ENCODE measurements at places on chromosomes 3 and 15. TPM values are rescaled to one million over a fixed set of nuclear protein-coding genes. Genes with fewer than 3 reads are reported as not detected.
A peak's percentile ranks its signal among the peaks of the same experiment; 100 is the strongest.

The KNG1 gene
- not detected for total RNA-seq

The SNURF gene
- total RNA-seq, result 21.4 TPM

The COMMD2 gene
- total RNA-seq, result 34.0 TPM

The BTLA gene
- 0.99 TPM for total RNA-seq

The TUSC7 gene
- not detected for total RNA-seq

The RNU6-1 gene
- not detected for total RNA-seq

The ANP32A gene
- total RNA-seq, result 106 TPM

The GOLGA8R gene
- total RNA-seq, result 6.4 TPM

The GP9 gene
- not detected for total RNA-seq

GRCh38 chr3:173685456-173685855 is 287.9 kb downstream of the NLGN1 start:
- no peaks in the 10 kb centered on the region for H3K36me3 ChIP-seq
- no peak for DNase-seq
- no peaks in the 10 kb centered on the region for H3K27me3 ChIP-seq
- H3K4me3 ChIP-seq, result no peak overlapping the region
- no peak overlapping the region for H3K27ac ChIP-seq

- H3K4me3 ChIP-seq, result no peak overlapping the region
- H3K4me1 ChIP-seq, result no peaks in the 10 kb centered on the region
- H3K27ac ChIP-seq, result no peak overlapping the region
- H3K36me3 ChIP-seq, result no peaks in the 10 kb centered on the region
- no peak for DNase-seq
These were observed 50.4 kb downstream of the COL6A5 start for GRCh38 chr3:130395916-130396315.

- no peaks in the 10 kb centered on the region for H3K27me3 ChIP-seq
- H3K27ac ChIP-seq, result no peak overlapping the region
These were observed 3.2 kb downstream of the DTWD1 start for GRCh38 chr15:49624056-49624455.

DNA sequence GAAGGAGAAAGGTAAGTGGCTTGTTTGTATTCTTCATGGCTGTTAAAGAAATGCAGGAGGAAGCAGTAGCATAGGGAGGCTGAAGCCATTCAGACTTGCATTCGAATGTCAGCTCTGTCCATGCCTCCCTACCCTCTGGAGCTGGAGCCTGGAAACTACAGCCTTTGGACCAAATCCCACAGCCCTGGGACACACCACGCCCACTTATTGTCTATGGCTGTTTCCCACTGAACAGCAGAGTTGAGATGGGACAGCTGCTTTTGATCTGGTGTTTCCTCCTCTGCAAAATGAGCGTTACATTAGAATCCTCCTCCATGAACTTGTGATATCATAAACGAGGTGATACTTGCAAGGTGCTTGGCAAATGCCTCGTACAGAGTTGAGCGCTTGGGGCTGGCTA is 3.6 kb downstream of the FAM107A start:
- H3K36me3 ChIP-seq, result no peaks in the 10 kb centered on the region
- no peak for DNase-seq
- no peaks in the 10 kb centered on the region for H3K27me3 ChIP-seq
- H3K4me3 ChIP-seq, result no peak overlapping the region

GRCh38 chr3:72142028-72142427 is 357.1 kb upstream of the PROK2 start:
- no peak for DNase-seq
- no peak overlapping the region for H3K4me3 ChIP-seq
- H3K36me3 ChIP-seq, result no peaks in the 10 kb centered on the region
- no peaks in the 10 kb centered on the region for H3K27me3 ChIP-seq
- peaks cover 4% of the 10 kb centered on the region for H3K4me1 ChIP-seq
- H3K27ac ChIP-seq, result no peak overlapping the region

GRCh38 chr3:171389491-171389890 is 70.7 kb downstream of the TNIK start:
- no peaks in the 10 kb centered on the region for H3K27me3 ChIP-seq
- no peak overlapping the region for H3K4me3 ChIP-seq
- H3K4me1 ChIP-seq, result peaks cover 6% of the 10 kb centered on the region
- H3K36me3 ChIP-seq, result no peaks in the 10 kb centered on the region
- no peak overlapping the region for H3K27ac ChIP-seq

GRCh38 chr3:64718976-64719375 is 31.2 kb upstream of the ADAMTS9 start:
- DNase-seq, result no peak
- H3K36me3 ChIP-seq, result no peaks in the 10 kb centered on the region
- no peaks in the 10 kb centered on the region for H3K27me3 ChIP-seq
- peaks cover 2% of the 10 kb centered on the region for H3K4me1 ChIP-seq
- H3K4me3 ChIP-seq, result no peak overlapping the region
- no peak overlapping the region for H3K27ac ChIP-seq

DNA sequence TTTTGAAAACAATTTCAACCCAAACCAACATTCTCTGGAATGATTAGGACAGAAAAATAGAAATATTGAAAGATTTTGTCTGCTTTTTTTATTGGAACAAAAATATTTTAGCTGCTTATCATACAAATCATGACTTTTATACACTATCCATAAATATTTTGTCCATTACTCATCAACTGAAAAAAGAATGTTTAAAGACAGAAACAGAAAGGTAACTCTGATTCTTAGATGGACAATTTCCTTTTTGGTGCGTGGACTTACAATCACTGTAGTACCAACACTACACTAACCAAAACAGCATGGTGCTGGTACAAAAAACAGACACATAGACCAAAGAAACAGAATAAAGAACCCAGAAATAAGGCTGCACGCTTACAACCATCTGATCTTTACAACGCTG is 582.8 kb upstream of the CCDC54 start:
- no peak overlapping the region for H3K4me3 ChIP-seq
- H3K4me1 ChIP-seq, result no peaks in the 10 kb centered on the region
- H3K27ac ChIP-seq, result no peak overlapping the region
- DNase-seq, result no peak

DNA sequence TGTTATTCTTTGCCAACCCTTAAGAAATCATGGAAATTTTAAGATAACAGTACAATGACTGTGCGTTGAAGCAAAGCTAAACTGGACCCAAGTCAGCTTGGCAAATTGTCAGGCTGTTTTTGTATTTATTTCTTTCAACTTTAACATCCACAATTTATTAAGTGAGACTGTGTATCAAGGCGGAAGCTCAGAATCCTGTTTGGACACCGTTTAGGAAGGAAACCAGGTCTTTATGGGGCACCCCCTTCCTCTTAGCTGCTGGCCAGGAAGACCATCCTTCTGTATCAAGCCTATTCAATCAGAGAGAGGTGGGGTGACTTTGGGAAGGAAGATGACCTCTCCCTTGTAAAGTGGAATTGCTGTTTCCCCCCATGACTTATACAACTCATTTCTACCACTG is 166.0 kb downstream of the MCTP2 start:
- no peaks in the 10 kb centered on the region for H3K36me3 ChIP-seq
- no peaks in the 10 kb centered on the region for H3K27me3 ChIP-seq
- H3K4me3 ChIP-seq, result no peak overlapping the region
- DNase-seq, result no peak
- H3K27ac ChIP-seq, result no peak overlapping the region
- no peaks in the 10 kb centered on the region for H3K4me1 ChIP-seq

GRCh38 chr3:152849996-152850578 is 15.2 kb downstream of the P2RY1 start:
- no peak overlapping the region for H3K27ac ChIP-seq
- H3K4me3 ChIP-seq, result no peak overlapping the region
- no peak for DNase-seq
- H3K4me1 ChIP-seq, result no peaks in the 10 kb centered on the region
- no peaks in the 10 kb centered on the region for H3K27me3 ChIP-seq
- no peaks in the 10 kb centered on the region for H3K36me3 ChIP-seq

DNA sequence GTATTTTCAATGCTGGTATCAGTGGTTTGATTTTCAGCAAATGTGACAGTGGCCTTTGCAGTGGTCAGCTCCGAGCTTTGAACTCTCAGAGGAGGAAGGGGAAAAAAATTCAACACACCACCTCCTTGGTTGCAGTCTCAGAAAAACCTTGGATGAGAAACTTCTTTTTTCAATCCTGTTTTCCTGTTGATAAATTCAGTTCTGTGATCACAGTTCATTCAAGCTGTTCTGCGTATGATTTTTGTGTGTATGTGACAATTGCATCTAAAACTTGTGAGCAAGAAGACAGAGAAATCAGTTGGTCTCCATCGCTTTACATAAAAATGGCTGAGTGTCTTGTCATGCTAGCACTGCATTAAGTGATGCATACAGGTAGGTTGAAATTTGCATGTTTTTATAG is 19.2 kb downstream of the ZBTB38 start:
- peaks cover 5% of the 10 kb centered on the region for H3K4me1 ChIP-seq
- DNase-seq, result no peak
- no peak overlapping the region for H3K4me3 ChIP-seq
- H3K36me3 ChIP-seq, result no peaks in the 10 kb centered on the region
- H3K27me3 ChIP-seq, result no peaks in the 10 kb centered on the region

GRCh38 chr3:122052968-122053367 is 2.2 kb upstream of the CD86 start:
- no peak overlapping the region for H3K27ac ChIP-seq
- H3K27me3 ChIP-seq, result no peaks in the 10 kb centered on the region

DNA sequence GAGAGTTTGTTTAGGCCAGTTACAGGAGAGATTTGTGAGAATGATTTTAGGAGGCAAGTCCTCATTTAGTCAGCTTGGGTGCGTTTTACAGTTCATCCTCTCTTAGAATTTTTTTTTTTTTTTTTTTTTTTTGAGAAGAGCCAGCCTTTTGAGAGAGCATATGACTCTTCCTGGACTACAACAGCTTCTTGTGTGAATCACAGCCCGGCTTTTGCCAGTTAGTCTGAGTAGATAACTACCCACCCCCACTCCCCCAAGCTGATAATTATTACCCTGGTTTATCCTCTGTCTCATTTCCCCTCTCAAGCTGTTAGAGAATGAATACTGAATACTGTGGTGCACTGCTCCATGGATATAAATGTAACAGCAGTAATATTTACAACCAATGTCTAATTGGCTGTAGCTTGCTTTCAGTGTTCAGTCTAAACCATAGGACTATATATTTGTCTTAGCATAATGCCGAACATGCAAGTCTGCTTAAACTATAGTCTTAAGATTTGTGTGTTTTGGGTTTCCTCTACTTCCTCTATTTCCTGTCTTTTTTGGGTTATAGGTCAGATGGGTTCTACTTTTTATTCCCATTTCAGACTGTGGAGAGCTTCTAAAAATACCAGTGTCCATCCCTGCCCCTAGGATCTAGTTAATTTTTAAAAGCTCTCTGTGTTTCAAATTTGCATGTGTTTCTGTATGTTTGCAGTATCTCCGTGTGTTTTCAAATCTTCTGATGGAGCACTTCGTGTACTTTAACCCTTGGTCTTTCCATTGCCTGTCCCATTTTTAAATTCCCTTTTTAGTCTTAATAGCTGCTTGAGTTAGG is 8.0 kb downstream of the CHD2 start:
- H3K36me3 ChIP-seq, result no peaks in the 10 kb centered on the region
- peak overlapping the region; percentile 89 for H3K27ac ChIP-seq
- DNase-seq, result no peak
- no peak overlapping the region for H3K4me3 ChIP-seq

DNA sequence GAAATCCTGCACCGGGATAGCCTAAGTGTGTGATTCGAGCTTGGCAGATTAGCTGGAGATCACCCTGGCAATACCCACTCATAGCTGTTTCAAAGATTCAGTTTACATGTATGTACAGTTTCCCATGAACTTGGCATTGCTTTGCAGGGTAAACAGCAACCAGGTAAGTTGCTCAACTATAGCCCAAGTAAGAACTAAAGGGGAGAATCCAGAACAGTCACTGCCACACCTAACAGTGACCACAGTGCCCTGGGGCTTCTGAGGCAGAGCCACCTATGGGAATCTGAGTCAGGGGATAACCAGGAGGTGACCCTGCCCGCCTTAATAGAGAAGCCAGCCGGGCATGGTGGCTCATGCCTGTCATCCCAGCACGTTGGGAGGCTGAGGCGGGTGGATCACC is 15.9 kb downstream of the CDAN1 start:
- H3K27ac ChIP-seq, result no peak overlapping the region
- H3K36me3 ChIP-seq, result peaks cover 8% of the 10 kb centered on the region
- no peak for DNase-seq
- no peaks in the 10 kb centered on the region for H3K27me3 ChIP-seq
- H3K4me3 ChIP-seq, result no peak overlapping the region
- no peaks in the 10 kb centered on the region for H3K4me1 ChIP-seq

DNA sequence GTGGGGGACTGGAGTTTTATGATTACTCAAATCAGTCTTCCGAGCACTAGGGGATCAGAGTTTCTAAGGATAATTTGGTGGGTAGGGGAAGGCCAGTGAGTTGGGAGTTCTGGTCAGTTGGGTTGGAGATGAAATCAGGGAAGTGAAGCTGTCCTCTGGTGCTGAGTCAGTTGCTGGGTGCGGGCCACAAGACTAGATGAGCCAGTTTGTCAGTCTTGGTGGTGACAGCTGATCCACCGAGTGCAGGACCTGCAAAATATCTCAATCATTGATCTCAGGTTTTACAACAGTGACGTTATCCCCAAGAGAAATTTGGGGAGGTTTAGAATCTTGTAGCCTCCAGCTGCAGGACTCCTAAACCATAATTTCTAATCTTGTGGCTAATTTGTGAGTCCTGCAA is 249.4 kb downstream of the FAM43A start:
- H3K36me3 ChIP-seq, result no peaks in the 10 kb centered on the region
- no peak overlapping the region for H3K27ac ChIP-seq
- peaks cover 2% of the 10 kb centered on the region for H3K4me1 ChIP-seq
- no peak overlapping the region for H3K4me3 ChIP-seq

GRCh38 chr3:123449997-123450604 is 1.2 kb upstream of the ADCY5 start:
- peak; percentile 56 for DNase-seq
- H3K36me3 ChIP-seq, result no peaks in the 10 kb centered on the region
- H3K4me1 ChIP-seq, result no peaks in the 10 kb centered on the region
- peak overlapping the region; percentile 87 for H3K4me3 ChIP-seq

GRCh38 chr15:96160800-96161199 is 169.7 kb upstream of the NR2F2 start:
- DNase-seq, result no peak
- H3K27me3 ChIP-seq, result no peaks in the 10 kb centered on the region
- no peaks in the 10 kb centered on the region for H3K36me3 ChIP-seq
- no peaks in the 10 kb centered on the region for H3K4me1 ChIP-seq

DNA sequence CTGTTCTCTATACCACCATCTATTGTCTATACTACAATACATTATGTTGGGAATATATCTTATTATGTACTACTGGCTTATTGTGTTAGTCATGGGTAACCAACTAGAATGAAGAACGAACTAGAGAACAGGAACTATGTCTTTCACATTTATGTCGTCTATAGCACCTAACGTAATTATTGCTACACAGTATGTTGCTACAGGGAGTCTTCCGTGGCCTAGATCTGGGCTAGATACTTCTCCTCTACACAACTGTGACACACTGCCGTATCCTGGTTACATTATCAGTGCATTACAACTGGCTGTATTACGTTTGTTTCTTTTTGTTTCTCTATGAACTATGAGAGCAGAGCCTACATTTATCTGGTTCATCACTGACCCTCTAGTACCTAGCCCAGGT is 34.0 kb downstream of the SCG5 start:
- H3K36me3 ChIP-seq, result no peaks in the 10 kb centered on the region
- no peak overlapping the region for H3K4me3 ChIP-seq
- H3K4me1 ChIP-seq, result no peaks in the 10 kb centered on the region
- no peak overlapping the region for H3K27ac ChIP-seq

DNA sequence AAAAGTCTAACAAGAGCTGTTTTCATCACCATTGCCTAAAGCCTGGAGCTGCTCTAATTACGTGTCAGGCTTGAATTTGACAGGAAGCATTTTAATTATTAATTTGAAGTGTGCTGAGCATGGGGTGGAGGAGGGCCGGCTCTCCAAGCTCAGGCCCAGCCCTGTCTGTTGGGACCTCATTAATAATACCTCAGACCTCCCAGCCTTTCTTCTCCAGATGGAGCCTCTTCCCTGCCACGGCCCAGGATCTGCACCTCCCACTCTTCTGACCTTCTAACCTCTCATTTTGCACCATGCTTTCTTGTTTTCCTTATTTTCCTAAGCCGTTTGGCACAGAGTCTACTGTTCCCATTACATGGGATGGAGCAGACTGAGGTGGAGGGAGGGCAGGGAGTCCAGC is 30.0 kb downstream of the INSYN1 start:
- H3K27me3 ChIP-seq, result no peaks in the 10 kb centered on the region
- H3K4me1 ChIP-seq, result no peaks in the 10 kb centered on the region
- no peak overlapping the region for H3K4me3 ChIP-seq

Measured in aorta (tissue), 5 donors.